CD8-positive, alpha-beta T cell (primary cell): ENCODE measurements at places on chromosomes 3 and 15.

GRCh38 chr15:77557564-77557963 lies 75.1 kb downstream of the LINGO1 start:
- no peak for DNase-seq

DNA sequence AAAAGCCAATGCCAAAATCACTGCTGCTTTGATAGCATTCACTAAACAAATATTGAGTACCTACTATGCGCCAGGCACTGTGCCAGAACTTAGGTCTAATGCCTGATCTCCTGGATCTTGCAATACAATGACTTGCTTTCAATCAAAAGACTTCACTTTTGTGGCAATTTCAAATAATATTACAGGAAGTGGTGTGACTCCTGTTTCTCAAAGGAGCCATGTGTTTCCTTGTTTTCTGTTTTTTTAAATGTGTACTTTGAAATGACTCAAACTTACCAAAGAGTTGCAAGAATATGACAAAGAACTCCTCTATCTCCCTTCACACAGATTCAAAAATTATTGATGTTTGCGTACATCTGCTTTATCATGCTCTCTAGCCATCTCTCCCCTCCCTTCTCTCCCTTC lies 18.3 kb downstream of the OSBPL10 start:
- no peak for DNase-seq

GRCh38 chr3:67388738-67389137 lies 265.7 kb downstream of the SUCLG2 start:
- no peak for DNase-seq

- no peak for DNase-seq
Observed at GRCh38 chr3:166818464-166818863, 561.6 kb downstream of the ZBBX start.

- no peak for DNase-seq
Observed at GRCh38 chr3:66498687-66499621, 1.9 kb downstream of the LRIG1 start.

DNA sequence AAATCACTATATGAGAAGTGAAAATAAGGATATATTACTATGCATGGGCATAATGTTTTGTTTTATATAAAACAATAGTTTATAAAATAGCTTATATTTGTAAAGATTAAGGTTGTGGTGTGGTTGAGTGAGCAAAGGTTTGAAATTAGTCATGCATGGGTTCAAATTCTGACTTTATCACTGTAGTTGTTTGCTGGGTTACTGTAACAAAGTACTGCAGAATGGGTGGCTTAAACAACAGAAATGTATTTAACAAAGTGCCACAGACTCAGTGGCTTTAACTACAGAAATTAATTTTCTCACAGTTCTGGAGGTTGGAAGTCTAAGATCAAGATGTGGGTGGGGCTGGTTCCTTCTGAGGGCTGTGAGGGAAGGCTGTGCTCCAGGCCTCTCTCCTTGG lies 184.8 kb upstream of the THRB start:
- DNase-seq = no peak

- no peak for DNase-seq
Observed at GRCh38 chr3:102206511-102207031, 228.2 kb upstream of the ZPLD1 start.

- no peak for DNase-seq
Observed at GRCh38 chr3:9687514-9687913, 16.1 kb upstream of the CPNE9 start.

DNA sequence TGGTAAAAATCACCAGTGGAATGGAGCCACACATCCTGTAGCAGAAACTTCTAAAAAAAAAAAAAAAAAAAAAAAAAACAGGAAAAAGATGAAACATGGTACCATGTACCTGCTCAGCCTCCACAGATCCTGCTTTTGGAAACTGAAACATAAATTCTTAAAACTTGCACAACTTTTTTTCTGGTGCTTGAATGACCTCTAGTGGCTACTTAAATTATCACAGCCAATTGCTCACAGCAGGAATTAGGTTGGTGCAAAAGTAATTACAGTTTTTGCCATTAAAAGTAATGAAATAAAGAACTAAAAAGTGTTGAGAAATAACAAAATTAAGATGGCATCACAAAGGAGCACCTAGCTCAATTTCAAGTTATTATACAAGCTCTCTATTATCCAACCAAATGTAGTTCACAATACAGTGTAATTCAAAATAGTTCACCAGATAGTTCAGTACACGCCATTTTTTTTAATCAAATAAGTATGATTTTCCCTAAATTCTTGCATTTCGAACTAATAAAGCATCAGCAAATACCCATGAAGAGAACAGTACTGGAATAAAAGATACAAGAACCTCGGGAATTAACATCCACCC lies 80.6 kb downstream of the ULK4 start:
- peak; percentile 13 for DNase-seq

GRCh38 chr15:86159468-86159867 lies 79.8 kb downstream of the AGBL1 start:
- DNase-seq = no peak

- no peak for DNase-seq
Observed at GRCh38 chr3:36833160-36833814, 68.9 kb upstream of the DCLK3 start.
